ENCODE measurements at places on chromosomes 1 and 21.
A peak's percentile ranks its signal among the peaks of the same experiment; 100 is the strongest.

DNA sequence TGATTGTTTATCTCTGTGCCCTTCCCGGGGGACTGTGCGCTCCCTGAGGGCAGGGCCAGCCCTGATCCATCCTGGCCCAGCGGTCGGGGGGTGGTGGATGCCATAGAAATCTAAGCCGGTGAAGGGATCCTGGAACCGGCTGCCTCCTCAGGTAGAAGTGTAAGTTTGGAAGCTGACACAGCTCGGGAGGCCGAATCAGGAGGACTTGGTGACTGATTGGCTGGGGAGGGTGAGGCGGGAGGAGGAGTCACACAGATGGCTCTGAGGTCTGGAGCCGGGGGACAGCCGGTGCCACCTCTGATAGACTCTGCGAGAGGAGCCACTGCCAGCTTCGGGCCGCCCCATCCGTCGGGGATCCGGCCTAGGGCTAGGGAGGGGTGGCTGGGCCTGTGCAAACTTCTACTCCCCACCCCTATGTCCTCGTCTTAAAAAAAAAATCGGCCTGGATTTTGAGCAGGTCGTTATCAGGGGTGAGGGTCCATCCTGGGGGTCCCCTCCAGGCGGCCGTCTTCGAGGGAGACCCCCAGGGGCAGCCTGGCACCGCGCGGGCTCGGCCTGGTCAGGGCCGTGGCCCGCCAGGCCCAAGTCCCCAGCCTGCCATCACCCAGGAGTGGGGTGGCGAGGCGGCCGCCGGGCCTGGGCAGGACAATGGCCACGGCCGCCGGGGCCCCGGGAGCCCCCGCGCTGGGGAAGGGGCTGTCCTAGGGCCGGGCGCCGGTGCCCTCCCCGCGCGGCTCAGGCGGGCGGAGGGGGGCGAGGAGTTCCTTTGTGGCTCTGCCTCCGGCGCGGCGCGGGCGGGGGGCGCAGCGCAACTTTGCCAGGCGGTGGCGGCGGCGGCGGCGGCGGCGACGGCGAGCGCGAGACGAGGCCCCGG is 708 bp upstream of the ZNF362 start:
- DNase-seq: peak; percentile 78

DNA sequence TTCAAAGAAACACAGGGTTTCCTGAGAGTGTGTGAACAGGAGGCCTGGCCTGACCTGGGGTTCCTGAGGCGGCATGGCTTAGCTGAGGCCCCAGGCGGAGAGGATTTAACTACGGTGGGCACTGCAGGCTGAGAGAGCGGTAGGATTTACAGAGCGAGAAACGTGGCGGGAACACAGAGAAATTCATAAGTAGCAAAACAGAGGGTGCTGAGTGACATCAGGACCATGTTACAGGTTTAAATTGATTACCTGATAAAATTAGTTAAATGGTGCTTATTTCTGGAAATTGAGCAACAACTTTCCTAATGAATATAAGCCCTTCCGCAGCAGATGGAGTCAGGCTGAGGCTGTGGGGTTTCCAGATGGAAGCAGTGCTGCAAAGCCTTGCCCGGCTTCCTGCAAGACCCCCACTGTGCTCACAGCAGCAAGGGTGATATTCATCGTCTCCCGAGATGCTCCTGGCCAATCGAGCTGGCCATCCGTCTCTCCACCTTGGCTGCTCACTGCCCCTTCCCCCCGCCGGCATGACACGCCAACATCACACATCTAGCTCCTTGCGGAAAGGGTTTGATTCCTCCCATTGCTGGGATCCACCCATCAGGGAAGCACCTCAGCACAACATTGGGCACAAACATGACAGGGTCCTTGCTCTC is 69.4 kb upstream of the MORC3 start:
- DNase-seq: peak; percentile 25

GRCh38 chr21:40647706-40648105 is 199.3 kb downstream of the DSCAM start:
- DNase-seq: no peak

- no peak for DNase-seq
Observed at GRCh38 chr1:76615253-76616035, 251.8 kb upstream of the ST6GALNAC5 start.

DNA sequence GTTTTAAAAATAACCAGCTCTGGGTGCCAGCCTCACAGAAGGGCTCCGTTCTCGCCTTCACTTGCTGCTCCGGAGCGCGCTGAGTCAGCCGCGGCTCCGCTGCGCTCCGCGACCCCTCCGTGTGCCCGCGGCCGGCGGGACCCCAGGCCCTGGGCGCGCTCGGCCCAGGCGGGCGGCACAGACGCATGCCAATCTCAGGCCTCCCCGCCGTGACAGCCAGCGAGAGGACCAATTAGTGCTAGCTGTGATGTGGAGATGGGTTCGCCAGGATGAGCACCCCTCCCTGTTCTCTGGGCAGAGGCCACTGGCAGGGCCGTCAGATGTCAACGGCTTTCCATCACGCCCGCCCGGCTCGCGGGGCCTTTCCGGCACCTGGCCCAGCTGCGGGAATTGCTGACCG is 293.8 kb downstream of the SPATA17 start:
- DNase-seq: peak; percentile 42

GRCh38 chr21:25456672-25457071 is 150.6 kb downstream of the MRPL39 start:
- no peak for DNase-seq

DNA sequence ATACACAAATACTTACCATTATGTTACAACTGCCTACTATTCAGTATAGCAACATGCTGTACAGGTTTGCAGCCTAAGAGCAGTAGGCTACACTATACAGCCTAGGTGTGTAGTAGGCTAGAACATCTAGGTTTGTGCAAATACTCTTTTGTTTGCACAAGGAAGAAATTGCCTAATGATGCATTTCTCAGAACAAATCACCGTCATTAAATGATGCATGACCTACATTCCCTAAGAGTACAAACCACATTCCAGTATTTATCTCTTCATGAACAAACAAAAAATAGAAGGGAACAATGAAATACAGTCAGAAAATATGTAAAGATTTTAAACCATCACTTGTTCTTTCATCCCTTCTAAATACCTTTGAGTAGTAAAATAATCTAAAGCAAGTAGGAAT is 109.7 kb upstream of the HP1BP3 start:
- no peak for DNase-seq

- DNase-seq: peak; percentile 90
Observed at GRCh38 chr1:156689035-156689952, 12.1 kb upstream of the NES start.

GRCh38 chr1:160058087-160058486 is 11.9 kb downstream of the KCNJ10 start:
- DNase-seq: no peak

DNA sequence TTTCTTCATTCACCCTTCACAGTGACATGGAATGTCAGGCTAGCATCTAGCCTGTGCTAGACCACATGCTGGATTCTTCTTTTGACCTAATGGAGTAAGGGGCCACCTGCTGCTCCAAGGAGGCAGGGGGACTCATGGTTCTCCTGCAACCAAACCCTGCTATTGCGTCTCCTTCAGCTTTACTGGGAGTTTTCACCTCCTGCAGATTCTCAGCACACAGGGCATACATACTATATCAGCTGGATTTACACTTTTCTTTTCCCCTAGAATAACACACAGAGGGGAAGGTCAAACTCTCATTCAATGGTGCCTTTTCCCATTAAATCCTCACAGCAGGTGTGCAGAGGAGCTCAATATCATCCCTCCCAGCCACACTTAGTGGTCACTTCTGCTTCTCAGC is 16.6 kb upstream of the AK5 start:
- no peak for DNase-seq

GRCh38 chr1:1283821-1284220 is 3.6 kb downstream of the SCNN1D start:
- DNase-seq: peak; percentile 29

- no peak for DNase-seq
Observed at GRCh38 chr1:8639148-8639547, 178.3 kb downstream of the RERE start.
